ENCODE measurements at places on chromosomes 7 and 10.

DNA sequence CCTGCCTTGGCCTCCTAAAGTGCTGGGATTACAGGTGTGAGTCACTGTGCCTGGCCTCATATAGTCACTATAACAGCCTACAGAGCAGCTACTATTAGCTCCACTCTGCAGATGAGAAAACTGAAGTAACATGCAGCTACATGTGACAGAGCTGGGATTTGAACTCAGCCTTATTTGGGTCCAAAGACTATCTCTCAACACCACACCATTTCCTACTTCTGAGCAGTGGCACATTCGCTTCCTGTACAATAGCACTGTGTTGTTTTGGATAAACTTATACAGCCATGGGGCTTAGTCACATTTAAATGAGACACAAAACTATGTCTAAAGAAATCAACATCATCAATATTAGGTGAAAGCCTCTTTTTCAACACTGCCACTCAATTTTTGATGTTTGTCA lies 69.8 kb upstream of the DNAJB12 start:
- no peak for DNase-seq

- DNase-seq: no peak
These were observed 30.8 kb upstream of the FXYD4 start for GRCh38 chr10:43340619-43341018.

DNA sequence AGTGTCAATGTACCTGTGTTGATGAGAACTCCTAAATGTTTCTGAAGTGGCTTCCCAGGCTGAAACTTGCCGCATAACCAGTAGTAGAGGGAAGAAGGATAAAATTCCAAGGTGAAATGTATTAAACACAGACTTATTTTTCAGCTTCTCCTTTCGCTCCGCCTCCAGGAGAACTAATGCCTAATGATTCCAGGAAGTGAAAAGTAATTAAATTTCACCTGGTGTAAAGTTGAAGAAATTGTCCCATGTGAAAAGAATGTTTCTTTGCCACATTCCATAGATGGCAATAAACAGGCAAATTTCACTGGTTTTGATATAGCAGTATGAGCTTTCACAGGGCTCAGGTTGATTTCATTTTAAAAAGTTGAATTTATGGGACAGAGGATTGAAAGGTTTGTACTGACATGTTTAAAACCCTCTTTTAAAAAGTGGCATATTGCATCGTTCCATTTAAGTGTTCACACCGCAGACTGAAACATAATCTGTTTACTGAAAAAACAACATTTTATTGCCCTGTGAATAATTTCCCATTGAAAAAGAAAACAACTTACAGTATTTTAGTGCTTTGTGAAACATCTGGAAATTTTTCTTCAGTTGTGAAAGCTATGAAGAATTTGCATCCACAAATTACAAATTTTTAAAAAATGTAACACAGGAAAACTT lies 453.4 kb upstream of the NFE2L3 start:
- no peak for DNase-seq

GRCh38 chr10:124747745-124748144 lies 3.6 kb upstream of the FAM53B start:
- no peak for DNase-seq

DNA sequence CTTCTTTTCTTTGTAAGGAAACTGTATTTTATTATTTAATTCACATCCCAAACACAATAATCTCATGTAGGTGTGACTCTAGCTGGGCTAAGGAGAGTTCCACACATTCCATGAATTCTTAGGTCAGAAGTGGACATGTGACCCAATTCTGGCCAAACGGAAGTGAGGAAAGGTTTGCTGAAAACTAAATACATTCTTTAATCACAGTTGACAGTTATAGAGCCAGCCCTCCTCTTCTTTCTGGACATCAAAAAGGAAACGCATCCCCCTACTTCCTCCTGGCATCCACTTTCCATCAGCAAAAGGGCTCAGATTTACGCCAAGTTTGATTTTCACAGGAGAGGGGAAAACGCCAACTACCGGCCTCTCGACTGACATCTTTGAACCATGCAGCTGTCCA lies 774.4 kb upstream of the POM121L12 start:
- DNase-seq: no peak

DNA sequence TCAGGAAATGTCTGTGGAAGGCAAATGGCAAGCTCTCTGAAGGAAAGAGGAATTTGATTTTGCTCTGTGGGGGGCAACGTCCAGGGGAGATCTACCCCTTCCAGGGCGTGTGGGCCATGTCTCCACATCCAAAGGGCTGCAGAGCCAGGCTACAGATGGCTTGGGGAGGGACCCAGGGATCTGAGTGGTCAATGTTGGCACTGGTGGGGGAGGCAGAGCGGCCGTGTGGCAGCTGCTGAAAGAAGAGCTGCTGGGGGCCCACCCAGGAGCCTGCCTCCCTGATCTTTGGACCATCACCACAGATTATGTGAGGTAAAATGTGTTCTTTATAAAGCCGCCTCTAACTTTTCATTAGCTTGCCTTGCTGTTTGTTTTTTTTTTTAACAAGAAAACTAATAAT lies 144.1 kb downstream of the HERPUD2 start:
- no peak for DNase-seq

- no peak for DNase-seq
These were observed 59.0 kb upstream of the KCNMA1 start for GRCh38 chr10:77696584-77696983.

- no peak for DNase-seq
These were observed 165.4 kb downstream of the CDC14C start for GRCh38 chr7:49089717-49090116.

DNA sequence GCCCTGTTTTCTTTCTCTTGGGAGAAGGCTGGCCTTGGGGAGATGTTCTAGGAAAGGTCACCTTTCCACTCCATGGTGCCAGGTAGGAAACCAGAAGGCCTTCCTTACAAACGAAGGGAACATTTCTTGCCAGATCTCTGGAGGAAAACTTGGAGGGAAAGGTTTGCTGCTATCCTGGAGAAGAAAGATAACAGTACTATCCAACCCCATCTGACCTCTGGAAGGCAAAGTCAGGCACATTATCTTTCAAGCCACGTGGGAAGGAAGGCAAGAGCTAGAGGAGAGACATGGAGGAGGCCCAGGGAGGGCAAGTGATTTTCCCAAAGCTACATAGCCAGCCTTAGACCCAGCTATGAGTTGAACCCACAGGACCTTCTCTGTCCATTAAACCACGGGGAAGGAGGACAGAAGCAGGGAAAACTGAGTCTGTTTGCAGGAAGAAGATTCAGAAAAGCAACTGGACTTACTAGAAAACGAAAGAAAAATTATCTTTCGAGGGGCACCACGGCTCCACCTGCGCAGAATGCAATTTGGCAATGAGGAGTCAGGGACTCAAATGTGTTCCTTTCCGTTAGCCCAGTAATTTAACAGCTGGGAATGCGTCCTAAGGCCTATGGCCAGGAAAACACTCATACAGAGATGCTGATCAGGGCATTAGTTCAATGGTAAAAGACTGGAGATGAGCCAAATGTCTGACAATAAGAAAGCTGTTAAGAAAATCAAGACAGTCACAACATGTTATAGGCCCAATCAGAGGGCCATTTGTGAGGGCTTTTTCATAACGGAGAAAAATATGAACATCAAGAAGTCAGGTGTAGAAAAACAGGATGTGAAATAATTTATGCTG lies 32.0 kb upstream of the PSAP start:
- DNase-seq: no peak

GRCh38 chr7:156152390-156152789 lies 340.1 kb upstream of the SHH start:
- no peak for DNase-seq

- no peak for DNase-seq
These were observed 474.4 kb upstream of the GALNT17 start for GRCh38 chr7:70657571-70657970.

DNA sequence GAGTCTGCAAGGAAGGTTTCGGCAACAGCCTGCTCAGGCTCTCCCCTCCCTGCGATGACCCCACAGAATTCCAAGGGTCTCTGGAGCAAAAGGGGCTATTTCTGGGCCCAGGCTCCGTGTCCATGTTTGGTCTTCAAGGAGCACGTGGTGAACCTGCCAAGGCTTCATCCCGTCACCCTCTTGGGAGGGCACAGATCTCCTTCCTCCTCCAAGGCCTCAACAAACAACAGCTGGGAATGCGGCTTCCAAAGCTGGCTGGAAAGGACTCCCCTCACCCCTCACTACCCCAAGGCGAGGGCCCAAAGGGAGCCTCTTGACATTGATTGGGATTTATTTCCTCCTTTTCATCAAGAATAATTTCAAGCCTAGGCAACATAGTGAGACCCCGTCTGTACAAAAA lies 14.0 kb upstream of the KPNA7 start:
- no peak for DNase-seq

GRCh38 chr7:150325110-150325611 lies 1.8 kb upstream of the ACTR3C start:
- no peak for DNase-seq

DNA sequence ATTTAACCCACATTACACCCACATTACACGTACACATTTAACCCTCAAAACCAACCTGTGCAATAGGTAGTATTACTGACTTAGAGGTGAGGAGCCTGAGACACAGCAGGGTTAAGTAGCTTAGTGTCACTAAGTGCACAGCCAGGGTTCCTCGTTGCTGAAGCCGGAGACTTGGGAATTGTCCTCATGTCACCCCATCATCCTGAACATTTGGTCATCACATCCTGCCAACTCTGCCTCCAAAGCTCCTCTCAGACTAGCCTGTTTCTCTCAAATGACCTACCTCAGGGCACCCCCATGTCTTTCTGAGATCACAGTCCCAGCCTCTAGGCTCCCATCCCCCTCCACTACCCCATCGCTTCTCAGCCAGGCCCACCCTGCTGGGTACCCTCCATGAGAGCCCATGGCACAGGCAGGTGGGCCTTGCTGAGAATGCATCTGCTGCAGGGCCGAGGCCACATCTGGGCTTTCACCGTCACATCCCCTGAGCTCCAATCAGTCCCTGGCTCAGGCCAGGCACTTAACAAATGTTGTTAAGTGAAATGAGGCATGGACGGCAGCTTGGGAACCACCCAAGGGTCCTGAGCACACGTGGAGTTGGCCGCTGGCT lies 21.1 kb upstream of the PCBD1 start:
- no peak for DNase-seq

- DNase-seq: no peak
These were observed 9.4 kb upstream of the PGAM1 start for GRCh38 chr10:97416565-97416964.

DNA sequence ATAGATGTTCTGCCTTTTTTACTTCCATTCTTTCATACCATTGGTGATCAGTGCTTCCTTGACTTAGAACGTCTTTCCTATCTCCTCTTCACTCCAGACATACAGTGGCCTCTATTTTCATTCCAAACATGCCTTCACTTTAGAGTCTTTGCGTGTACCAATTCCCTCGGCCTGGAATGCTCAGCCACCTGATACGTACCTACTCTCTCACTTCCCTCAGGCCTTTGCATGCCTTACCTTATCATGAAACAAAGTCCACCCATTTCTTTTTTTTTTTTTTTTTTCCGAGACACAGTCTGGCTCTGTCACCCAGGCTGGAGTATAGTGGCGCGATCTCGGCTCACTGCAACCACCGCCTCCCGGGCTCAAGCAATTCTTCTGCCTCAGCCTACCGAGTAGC lies 2.2 kb upstream of the CCNJ start:
- no peak for DNase-seq

- DNase-seq: no peak
These were observed 127.5 kb downstream of the ABCA13 start for GRCh38 chr7:48298779-48299178.

DNA sequence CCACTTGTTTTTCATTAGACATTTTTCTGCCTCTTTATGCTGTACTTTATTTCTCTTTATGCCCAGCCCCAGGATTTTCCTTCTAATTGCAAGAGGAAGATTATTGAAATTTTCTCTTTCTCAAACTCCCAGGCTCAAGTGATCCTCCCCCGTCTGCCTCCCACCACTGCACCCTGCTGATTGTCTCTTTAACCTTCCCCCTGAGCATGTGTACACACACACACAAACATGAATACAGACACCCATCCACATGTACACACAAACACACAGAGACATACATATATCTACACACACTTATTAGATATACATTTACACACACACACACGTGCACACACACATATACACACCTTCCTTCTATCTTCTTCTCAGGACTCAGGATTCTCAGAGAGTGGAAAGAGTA lies 37.3 kb upstream of the MAP3K8 start:
- no peak for DNase-seq

DNA sequence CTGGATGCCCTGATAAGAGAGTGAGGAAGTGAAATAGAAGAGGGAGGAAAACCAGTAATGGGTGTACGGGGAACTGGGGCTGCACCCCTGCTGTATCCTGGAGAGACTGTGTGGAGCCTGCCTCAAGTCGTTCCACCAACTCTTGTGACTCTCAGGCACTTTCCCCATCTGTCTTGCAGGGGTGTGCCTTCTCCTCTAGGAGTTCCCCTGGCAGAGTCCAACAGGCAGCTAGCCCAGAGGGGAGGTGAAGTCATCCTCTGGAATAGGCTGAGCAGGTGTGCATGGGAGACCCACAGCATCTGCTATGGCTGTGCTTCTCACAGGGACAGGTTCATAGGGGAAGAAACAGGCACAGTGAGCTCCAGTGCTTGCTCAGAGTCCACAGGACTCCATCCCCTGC lies 46.8 kb downstream of the WIPF3 start:
- no peak for DNase-seq

GRCh38 chr7:16801111-16801542 lies 3.7 kb downstream of the AGR2 start:
- no peak for DNase-seq

- no peak for DNase-seq
These were observed 8.3 kb upstream of the ZC3HAV1L start for GRCh38 chr7:139043823-139044812.

DNA sequence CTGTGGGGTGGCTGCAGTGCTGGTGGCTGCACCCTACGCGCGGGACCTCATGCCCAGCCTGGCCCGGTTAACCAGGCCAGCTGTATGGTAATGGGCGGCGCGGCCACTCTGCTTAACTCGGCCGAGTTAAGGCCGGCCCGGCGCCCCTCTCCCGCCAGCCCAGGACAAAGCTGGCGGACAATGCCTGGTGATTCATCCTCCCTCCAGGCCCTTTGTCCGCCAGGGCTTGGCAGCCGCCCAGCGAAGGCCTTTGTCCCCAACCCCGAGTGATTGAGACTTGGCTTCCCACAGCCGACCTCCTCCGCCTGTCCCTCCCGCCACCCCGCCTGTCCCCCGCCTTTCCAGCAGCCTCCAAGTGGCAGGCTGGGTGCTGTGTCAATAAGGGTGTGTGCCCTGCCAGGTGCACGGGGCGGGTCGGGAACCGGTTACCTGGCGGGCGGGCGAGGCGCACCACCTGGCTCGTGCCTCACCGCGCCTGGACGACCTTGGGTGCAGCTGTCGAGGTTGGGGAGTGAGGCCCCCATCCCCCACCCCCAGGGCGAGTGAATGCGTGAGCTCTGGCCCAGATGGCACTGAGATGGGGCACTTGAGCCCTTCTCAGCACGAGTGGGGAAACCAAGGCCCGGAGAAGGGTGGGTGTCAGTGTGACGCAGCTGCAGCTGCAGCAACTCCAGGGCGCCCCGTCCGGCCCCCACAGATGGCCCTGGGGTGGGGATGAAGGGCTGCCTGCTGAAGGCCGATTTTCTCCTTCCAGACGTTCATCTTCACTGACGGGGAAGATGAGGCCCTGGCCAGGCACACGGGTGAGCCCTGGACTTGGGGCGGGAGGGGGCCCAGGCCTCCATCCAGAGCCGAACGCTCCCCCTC lies 4.6 kb downstream of the LFNG start:
- peak; percentile 100 for DNase-seq

- DNase-seq: no peak
These were observed 61.7 kb upstream of the OIT3 start for GRCh38 chr10:72831696-72832409.

- no peak for DNase-seq
These were observed 129.9 kb downstream of the ADARB2 start for GRCh38 chr10:1607466-1607865.

Measured in NCI-H510A (cell line).